ENCODE measurements at places on chromosomes 13 and 19. TPM values are rescaled to one million over a fixed set of nuclear protein-coding genes. Genes with fewer than 3 reads are reported as not detected.

DNA sequence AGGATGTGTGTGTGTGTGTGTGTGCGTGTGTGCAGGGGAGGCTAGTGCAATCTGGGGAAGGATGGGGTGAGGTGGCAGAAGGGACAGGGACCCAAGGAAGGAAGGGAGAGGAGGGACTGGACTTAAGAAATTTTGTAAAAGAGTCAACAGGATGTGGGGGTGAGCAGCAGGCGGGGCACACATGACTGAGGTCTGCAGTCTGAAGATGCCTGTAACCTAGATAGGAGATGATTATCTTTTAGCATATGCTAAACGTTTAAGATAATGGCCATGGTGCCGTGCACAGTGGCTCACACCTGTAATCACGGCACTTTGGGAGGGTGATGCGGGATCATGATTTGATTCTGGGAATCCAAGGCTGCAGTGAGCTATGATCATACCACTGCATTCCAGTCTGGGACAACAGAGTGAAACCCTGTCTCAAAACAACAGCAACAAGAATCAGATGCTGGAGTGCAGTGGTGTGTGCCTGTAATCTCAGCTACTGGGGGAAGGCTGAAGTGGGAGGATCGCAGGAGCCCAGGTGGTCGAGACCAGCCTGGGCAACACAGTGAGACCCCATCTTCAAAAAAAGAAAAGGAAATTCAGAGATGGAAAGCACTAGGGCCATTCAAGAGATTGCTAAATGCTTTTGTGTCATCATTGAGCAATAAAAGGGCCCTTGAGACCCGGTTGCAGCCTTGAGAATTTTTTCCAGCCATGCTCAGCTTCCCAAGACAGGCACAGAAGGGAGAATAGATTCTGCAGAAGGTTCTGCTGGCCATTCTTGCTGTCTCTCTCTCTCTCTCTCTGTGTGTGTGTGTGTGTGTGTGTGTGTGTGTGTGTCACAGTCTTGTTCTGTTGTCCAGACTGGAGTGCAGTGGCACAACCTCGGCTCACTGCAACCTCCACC is 3.8 kb upstream of the ZNF414 start:
- peak overlapping the region; percentile 93 for H3K27ac ChIP-seq
- peaks cover 29% of the 10 kb centered on the region for H3K36me3 ChIP-seq
- peaks cover 70% of the 10 kb centered on the region for H3K4me1 ChIP-seq
- peak; percentile 89 for DNase-seq
- peak overlapping the region; percentile 63 for H3K4me3 ChIP-seq

- H3K36me3 ChIP-seq: peaks cover 21% of the 10 kb centered on the region
- peak; percentile 82 for DNase-seq
- peak overlapping the region; percentile 79 for H3K27ac ChIP-seq
- H3K27me3 ChIP-seq: no peaks in the 10 kb centered on the region
Observed at GRCh38 chr19:45901432-45901911, 941 bp downstream of the MYPOP start.

GRCh38 chr13:110356362-110356761 is 49.3 kb downstream of the COL4A2 start:
- no peak overlapping the region for H3K4me3 ChIP-seq
- no peak for DNase-seq
- H3K4me1 ChIP-seq: no peaks in the 10 kb centered on the region
- no peak overlapping the region for H3K27ac ChIP-seq
- H3K27me3 ChIP-seq: no peaks in the 10 kb centered on the region

DNA sequence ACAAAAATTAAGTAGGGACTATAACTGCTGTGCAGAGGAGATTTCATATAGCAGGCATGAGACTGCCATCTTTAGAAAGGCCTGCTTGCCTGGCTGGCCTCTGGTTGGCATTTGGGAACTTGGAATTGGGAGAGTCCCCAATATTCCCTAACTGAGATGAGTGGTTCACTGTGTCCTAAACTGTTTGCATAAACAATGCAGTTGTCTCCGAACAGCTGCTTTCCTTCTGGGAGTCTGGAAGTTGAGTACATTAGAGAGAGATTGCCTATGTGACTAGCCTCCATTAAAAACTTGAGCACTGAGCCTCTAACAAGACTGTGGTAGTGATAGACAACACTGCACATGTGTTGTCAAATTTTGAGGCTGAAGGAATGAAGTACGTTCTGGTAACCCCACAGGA is 47.4 kb downstream of the STOML3 start:
- no peaks in the 10 kb centered on the region for H3K4me1 ChIP-seq
- H3K27me3 ChIP-seq: no peaks in the 10 kb centered on the region

GRCh38 chr13:28204043-28204442 is 65.7 kb downstream of the PAN3 start:
- H3K27ac ChIP-seq: no peak overlapping the region
- peaks cover 43% of the 10 kb centered on the region for H3K36me3 ChIP-seq
- no peak for DNase-seq
- H3K4me1 ChIP-seq: no peaks in the 10 kb centered on the region
- H3K4me3 ChIP-seq: no peak overlapping the region

- peaks cover 2% of the 10 kb centered on the region for H3K27me3 ChIP-seq
- no peak overlapping the region for H3K27ac ChIP-seq
- no peak for DNase-seq
- H3K4me3 ChIP-seq: no peak overlapping the region
Observed at GRCh38 chr19:4781801-4782200, 9.7 kb upstream of the FEM1A start.

DNA sequence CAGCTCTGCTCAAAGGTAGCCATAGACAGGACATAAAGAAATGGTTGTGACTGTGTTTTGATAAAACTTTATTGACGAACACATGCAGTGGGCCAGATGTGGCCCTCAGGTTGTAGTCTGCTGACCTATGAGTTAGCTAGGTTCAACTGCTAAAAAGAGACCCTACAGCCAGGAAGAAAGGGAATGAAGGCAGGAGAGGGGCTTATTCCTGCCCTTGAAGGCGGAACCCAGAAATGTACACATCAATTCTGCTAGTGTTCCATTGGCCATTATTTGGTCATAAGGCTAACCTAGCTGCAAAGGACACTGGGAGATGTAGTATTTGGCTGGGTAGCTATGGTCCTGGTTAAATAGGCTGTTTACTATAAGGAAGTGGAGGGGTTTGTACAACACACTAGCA is 18.0 kb downstream of the APBA3 start:
- H3K36me3 ChIP-seq: no peaks in the 10 kb centered on the region
- no peak overlapping the region for H3K4me3 ChIP-seq
- no peak overlapping the region for H3K27ac ChIP-seq
- H3K4me1 ChIP-seq: no peaks in the 10 kb centered on the region
- DNase-seq: no peak

DNA sequence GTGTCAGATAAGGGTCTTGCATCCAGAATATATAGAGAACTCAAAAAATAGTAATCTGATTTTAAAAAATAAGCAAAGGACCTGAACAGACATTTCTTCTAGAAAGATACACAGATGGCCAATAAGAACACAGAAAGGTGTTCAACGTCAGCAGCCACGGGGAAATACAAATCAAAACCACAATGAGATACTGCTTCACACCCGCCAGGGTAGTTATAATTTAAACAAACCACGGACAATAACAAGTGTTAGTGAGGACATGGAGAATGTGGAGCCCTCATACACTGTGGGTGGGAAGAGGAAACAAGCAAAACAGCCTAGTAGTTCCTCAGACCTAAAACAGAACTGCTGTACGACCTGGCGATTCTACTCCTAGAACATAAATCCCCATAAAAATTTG is 26.7 kb upstream of the NAPA start:
- no peaks in the 10 kb centered on the region for H3K4me1 ChIP-seq
- no peak overlapping the region for H3K4me3 ChIP-seq
- H3K27me3 ChIP-seq: no peaks in the 10 kb centered on the region
- no peaks in the 10 kb centered on the region for H3K36me3 ChIP-seq
- H3K27ac ChIP-seq: no peak overlapping the region

- H3K4me3 ChIP-seq: peak overlapping the region; percentile 16
- peak overlapping the region; percentile 57 for H3K27ac ChIP-seq
- no peaks in the 10 kb centered on the region for H3K27me3 ChIP-seq
- H3K36me3 ChIP-seq: peaks cover 3% of the 10 kb centered on the region
- H3K4me1 ChIP-seq: peaks cover 83% of the 10 kb centered on the region
Observed at GRCh38 chr19:44745341-44745831, 3.1 kb upstream of the BCL3 start.

DNA sequence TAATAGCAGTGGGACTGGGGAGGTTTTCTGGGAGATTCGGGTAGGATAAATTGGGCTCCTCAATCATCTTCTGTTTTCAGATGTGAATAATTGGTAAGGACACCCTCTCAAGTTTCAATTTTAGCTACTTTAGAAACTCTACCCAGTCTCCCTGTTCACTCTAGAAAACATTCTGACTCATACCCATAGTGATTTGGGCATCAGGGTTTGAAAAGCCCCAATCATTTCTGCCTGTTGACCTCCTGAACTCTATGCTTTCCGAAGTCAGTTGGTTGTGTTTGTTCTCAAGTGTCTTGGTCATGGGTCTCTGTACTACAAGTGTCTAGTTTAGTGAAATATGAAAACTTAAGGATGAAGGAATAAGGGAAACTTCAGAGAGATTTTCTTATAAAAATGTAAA is 911.3 kb upstream of the GPC6 start:
- H3K36me3 ChIP-seq: no peaks in the 10 kb centered on the region
- H3K4me3 ChIP-seq: no peak overlapping the region
- no peaks in the 10 kb centered on the region for H3K4me1 ChIP-seq
- H3K27ac ChIP-seq: no peak overlapping the region
- no peaks in the 10 kb centered on the region for H3K27me3 ChIP-seq
- no peak for DNase-seq

- no peak overlapping the region for H3K27ac ChIP-seq
- peaks cover 64% of the 10 kb centered on the region for H3K27me3 ChIP-seq
- H3K36me3 ChIP-seq: no peaks in the 10 kb centered on the region
Observed at GRCh38 chr19:47418692-47419029, 666 bp downstream of the MEIS3 start.

GRCh38 chr13:71874458-71874857 is 7.5 kb upstream of the DACH1 start:
- H3K36me3 ChIP-seq: no peaks in the 10 kb centered on the region
- no peak overlapping the region for H3K4me3 ChIP-seq
- peaks cover 5% of the 10 kb centered on the region for H3K27me3 ChIP-seq
- H3K27ac ChIP-seq: no peak overlapping the region

DNA sequence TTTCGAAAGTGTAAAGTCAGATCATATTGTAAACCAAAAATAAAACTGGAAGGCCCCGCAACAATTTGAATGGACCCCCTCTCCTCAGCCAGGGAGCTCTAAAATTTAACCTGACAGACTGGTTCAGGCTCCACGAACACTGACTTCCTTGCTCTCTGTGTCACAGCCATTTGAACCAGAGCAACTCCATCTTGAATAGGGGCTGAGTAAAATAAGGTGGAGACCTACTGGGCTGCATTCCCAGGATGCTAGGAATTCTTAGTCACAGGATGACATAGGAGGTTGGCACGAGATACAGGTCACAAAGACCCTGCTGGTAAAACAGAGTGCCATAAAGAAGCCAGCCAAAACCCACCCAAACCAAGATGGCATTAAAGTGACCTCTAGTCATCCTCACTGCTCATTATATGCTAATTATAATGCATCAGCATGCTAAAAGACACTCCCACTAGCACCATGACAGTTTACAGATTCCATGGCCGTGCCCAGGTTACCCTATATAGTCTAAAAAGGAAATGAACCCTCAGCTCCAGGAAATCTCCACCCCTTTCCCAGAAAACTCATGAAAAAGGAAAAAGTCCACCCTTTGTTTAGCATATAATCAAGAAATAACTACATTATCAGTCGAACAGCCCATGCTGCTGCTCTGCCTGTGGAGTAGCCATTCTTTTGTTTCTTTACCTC is 43.1 kb downstream of the RFXAP start:
- H3K4me3 ChIP-seq: no peak overlapping the region
- H3K36me3 ChIP-seq: no peaks in the 10 kb centered on the region
- H3K4me1 ChIP-seq: no peaks in the 10 kb centered on the region
- no peaks in the 10 kb centered on the region for H3K27me3 ChIP-seq
- DNase-seq: no peak

- H3K36me3 ChIP-seq: peaks cover 97% of the 10 kb centered on the region
- no peaks in the 10 kb centered on the region for H3K4me1 ChIP-seq
- no peak overlapping the region for H3K4me3 ChIP-seq
- no peak overlapping the region for H3K27ac ChIP-seq
- no peaks in the 10 kb centered on the region for H3K27me3 ChIP-seq
- DNase-seq: no peak
Observed at GRCh38 chr13:32211813-32212212, 103.3 kb downstream of the ZAR1L start.

- no peak for DNase-seq
- H3K36me3 ChIP-seq: peaks cover 27% of the 10 kb centered on the region
- H3K27me3 ChIP-seq: no peaks in the 10 kb centered on the region
Observed at GRCh38 chr19:13931391-13932148, 6.6 kb downstream of the PODNL1 start.

GRCh38 chr19:10501971-10502523 is 1.1 kb downstream of the KEAP1 start:
- H3K27me3 ChIP-seq: no peaks in the 10 kb centered on the region
- H3K36me3 ChIP-seq: peaks cover 32% of the 10 kb centered on the region
- H3K4me1 ChIP-seq: peaks cover 14% of the 10 kb centered on the region
- peak; percentile 52 for DNase-seq

DNA sequence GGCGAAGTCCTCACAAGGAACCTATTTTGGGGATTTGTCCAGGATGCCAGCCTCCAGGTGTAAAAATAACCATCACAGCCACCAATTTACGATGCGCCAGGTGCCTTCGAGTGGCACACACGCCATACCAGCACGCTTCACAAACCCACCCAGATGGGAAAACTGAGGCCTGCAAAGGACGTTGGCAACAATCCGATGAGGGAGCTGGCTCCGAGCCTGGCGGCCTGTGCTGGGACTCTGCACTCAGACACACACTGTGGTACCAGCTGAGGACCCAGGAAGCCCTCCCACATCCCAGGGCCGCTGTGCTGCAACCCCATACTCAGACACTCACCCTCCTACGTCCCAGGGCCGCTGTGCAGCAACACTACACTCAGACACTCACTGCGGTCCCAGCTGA is 65.0 kb upstream of the C13orf46 start:
- DNase-seq: no peak
- no peak overlapping the region for H3K4me3 ChIP-seq
- H3K27ac ChIP-seq: no peak overlapping the region
- H3K36me3 ChIP-seq: peaks cover 53% of the 10 kb centered on the region
- H3K27me3 ChIP-seq: no peaks in the 10 kb centered on the region

GRCh38 chr13:42110410-42111155 is 62.1 kb downstream of the DGKH start:
- no peaks in the 10 kb centered on the region for H3K27me3 ChIP-seq
- no peaks in the 10 kb centered on the region for H3K36me3 ChIP-seq
- no peak overlapping the region for H3K4me3 ChIP-seq
- DNase-seq: peak; percentile 70
- no peaks in the 10 kb centered on the region for H3K4me1 ChIP-seq

Gene ZNF541
- not detected for polyA plus RNA-seq

Gene ZNF534
- not detected for polyA plus RNA-seq

Gene C19orf47
- polyA plus RNA-seq: 10.2 TPM

Gene FCER2
- polyA plus RNA-seq: 1.1 TPM

Gene COPE
- 331 TPM for polyA plus RNA-seq

Gene ZIK1
- 0.67 TPM for polyA plus RNA-seq

Gene KCTD12
- 30.9 TPM for polyA plus RNA-seq

Gene KLK14
- polyA plus RNA-seq: not detected

Gene PNMA8C
- polyA plus RNA-seq: not detected

Gene CEACAM21
- polyA plus RNA-seq: 4.1 TPM

Gene CEACAM20
- not detected for polyA plus RNA-seq

Gene ZNF763
- polyA plus RNA-seq: 1.7 TPM

Gene WDR87
- polyA plus RNA-seq: not detected
